A549 treated with CpdA at 1 μM for 4 hours (cell line): ENCODE measurements at places on chromosomes 5 and 9. TPM values are rescaled to one million over a fixed set of nuclear protein-coding genes. Genes with fewer than 3 reads are reported as not detected.

IFNB1 gene
- total RNA-seq, result not detected in 5 replicates

ZNF300 gene
- 2.3 to 3.1 TPM (median 2.6 TPM) in 5 replicates for total RNA-seq

FAT2 gene
- 0.01 TPM in 1 of 5 replicates, not detected in the others for total RNA-seq

MOB3B gene
- total RNA-seq, result 5.9 to 8.4 TPM (median 6.4 TPM) in 5 replicates

POLE3 gene
- total RNA-seq, result 103 to 128 TPM (median 120 TPM) in 5 replicates

COL5A1 gene
- 33.0 to 64.6 TPM (median 55.0 TPM) in 5 replicates for total RNA-seq

PCDHAC2 gene
- 2.3 to 4.8 TPM (median 2.6 TPM) in 5 replicates for total RNA-seq

GNAQ gene
- total RNA-seq, result 14.1 to 17.2 TPM (median 16.7 TPM) in 5 replicates

HK3 gene
- total RNA-seq, result 0.08 to 0.11 TPM in 2 of 5 replicates, not detected in the others

CFAP77 gene
- total RNA-seq, result 0.08 to 0.28 TPM (median 0.10 TPM) in 3 of 5 replicates, not detected in the others

SLCO6A1 gene
- not detected in 5 replicates for total RNA-seq

SOHLH1 gene
- 0.07 to 0.09 TPM in 2 of 5 replicates, not detected in the others for total RNA-seq

SLIT3 gene
- total RNA-seq, result 13.2 to 21.0 TPM (median 19.6 TPM) in 5 replicates

DUSP1 gene
- 236 to 316 TPM (median 299 TPM) in 5 replicates for total RNA-seq

ZBED3 gene
- 2.5 to 3.4 TPM (median 3.4 TPM) in 5 replicates for total RNA-seq

PCDHGB6 gene
- 0.06 to 0.12 TPM (median 0.09 TPM) in 4 of 5 replicates, not detected in the other for total RNA-seq

PRDM9 gene
- not detected in 5 replicates for total RNA-seq

PITX1 gene
- total RNA-seq, result 19.3 to 35.2 TPM (median 34.6 TPM) in 5 replicates

PCDHGC5 gene
- total RNA-seq, result 0.05 TPM in 1 of 5 replicates, not detected in the others

CD274 gene
- 2.1 to 2.5 TPM (median 2.2 TPM) in 5 replicates for total RNA-seq

GGTA1 gene
- not detected in 5 replicates for total RNA-seq

SREK1 gene
- total RNA-seq, result 25.3 to 39.5 TPM (median 32.5 TPM) in 5 replicates

MLANA gene
- total RNA-seq, result not detected in 5 replicates

PIP5K1B gene
- not detected in 5 replicates for total RNA-seq

UQCRQ gene
- total RNA-seq, result 386 to 557 TPM (median 512 TPM) in 5 replicates

CACNA1B gene
- total RNA-seq, result 0.02 to 0.06 TPM (median 0.03 TPM) in 5 replicates

PDLIM4 gene
- 0.26 to 0.43 TPM (median 0.35 TPM) in 4 of 5 replicates, not detected in the other for total RNA-seq

FOXD1 gene
- total RNA-seq, result 13.1 to 19.3 TPM (median 17.6 TPM) in 5 replicates

FOXI1 gene
- total RNA-seq, result not detected in 5 replicates

WWC1 gene
- total RNA-seq, result 83.3 to 97.5 TPM (median 86.9 TPM) in 5 replicates

CDH9 gene
- total RNA-seq, result not detected in 5 replicates

SUSD3 gene
- total RNA-seq, result 0.50 to 0.62 TPM (median 0.54 TPM) in 5 replicates

ORM1 gene
- total RNA-seq, result 0.07 to 0.18 TPM in 2 of 5 replicates, not detected in the others

REEP2 gene
- total RNA-seq, result 5.9 to 7.4 TPM (median 6.7 TPM) in 5 replicates

SH2D3C gene
- 0.03 to 0.16 TPM (median 0.13 TPM) in 4 of 5 replicates, not detected in the other for total RNA-seq

RNF183 gene
- total RNA-seq, result not detected in 5 replicates

FRRS1L gene
- 0.22 to 0.39 TPM (median 0.25 TPM) in 5 replicates for total RNA-seq

EGFLAM gene
- total RNA-seq, result 0.08 to 0.11 TPM in 2 of 5 replicates, not detected in the others

PCDHGA8 gene
- total RNA-seq, result 0.02 TPM in 2 of 5 replicates, not detected in the others

CTXN3 gene
- not detected in 5 replicates for total RNA-seq

ZNF879 gene
- total RNA-seq, result 0.42 to 0.93 TPM (median 0.57 TPM) in 5 replicates

PAXX gene
- total RNA-seq, result 49.2 to 83.7 TPM (median 73.5 TPM) in 5 replicates

ANKRD55 gene
- 0.03 to 0.09 TPM in 2 of 5 replicates, not detected in the others for total RNA-seq

GPR151 gene
- not detected in 5 replicates for total RNA-seq

SOX30 gene
- 0.05 to 0.07 TPM in 2 of 5 replicates, not detected in the others for total RNA-seq

PCDHAC1 gene
- total RNA-seq, result 1.1 to 1.4 TPM (median 1.2 TPM) in 5 replicates

TMEFF1 gene
- total RNA-seq, result 0.23 to 1.5 TPM (median 1.0 TPM) in 5 replicates

COX7C gene
- total RNA-seq, result 598 to 714 TPM (median 633 TPM) in 5 replicates

PCDHGC4 gene
- total RNA-seq, result 0.02 to 0.15 TPM (median 0.05 TPM) in 3 of 5 replicates, not detected in the others

PNPLA7 gene
- 0.54 to 0.97 TPM (median 0.84 TPM) in 5 replicates for total RNA-seq

CDX1 gene
- not detected in 5 replicates for total RNA-seq
